Esophagus squamous epithelium (tissue), 5 donors: ENCODE measurements at places on chromosomes 1 and 21. TPM values are rescaled to one million over a fixed set of nuclear protein-coding genes. Genes with fewer than 3 reads are reported as not detected.

BEND5 gene
- 2.3 TPM for total RNA-seq

- DNase-seq = no peak
These were observed 115.4 kb upstream of the HOOK1 start for GRCh38 chr1:59699227-59699847.

- no peak for DNase-seq
These were observed 17.5 kb downstream of the LRRIQ3 start for GRCh38 chr1:74180490-74180889.

CRYBG2 gene
- total RNA-seq = 138 TPM

DNA sequence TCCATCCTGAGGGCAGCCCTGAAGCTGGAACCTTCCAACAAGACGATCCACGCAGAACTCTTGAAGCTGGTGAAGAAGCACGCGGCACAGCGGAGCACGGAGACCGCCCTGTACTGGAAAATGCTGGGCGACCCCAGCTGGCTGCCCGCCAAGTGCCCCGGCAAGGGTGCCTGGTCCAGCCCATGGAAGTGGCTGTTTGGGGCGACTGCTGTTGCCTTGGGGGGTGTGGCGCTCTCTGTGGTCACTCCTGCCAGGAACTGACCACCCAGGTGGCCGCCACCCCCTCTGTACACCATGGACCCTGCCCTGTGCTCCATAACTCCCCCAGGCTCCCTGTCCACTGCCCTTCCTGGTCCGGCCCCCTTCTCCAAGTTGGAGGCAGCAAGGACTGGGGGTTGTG is 90.8 kb downstream of the PPP1R12B start:
- no peak for DNase-seq

- no peak for DNase-seq
These were observed 8.5 kb downstream of the MEF2D start for GRCh38 chr1:156492013-156492590.

DNA sequence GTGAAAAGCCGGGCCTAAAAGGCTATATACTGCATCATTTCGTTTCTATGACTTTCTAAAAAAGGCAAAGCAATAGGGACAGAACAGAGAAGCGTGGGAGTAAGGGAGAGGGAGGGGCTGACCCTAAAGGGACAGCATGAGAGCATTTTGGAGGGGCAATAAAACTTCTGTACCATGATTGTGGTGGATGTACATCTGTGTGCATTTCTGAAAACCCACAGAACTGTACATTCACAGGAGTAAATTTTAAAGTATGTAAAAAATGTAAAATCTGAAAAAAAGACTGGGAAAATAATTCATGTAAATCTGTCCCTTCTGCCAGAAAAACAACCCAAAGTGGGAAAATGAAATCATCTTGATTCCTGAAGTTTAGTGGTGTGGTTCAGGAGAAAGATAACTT is 235.4 kb downstream of the CENPF start:
- DNase-seq = no peak

DNA sequence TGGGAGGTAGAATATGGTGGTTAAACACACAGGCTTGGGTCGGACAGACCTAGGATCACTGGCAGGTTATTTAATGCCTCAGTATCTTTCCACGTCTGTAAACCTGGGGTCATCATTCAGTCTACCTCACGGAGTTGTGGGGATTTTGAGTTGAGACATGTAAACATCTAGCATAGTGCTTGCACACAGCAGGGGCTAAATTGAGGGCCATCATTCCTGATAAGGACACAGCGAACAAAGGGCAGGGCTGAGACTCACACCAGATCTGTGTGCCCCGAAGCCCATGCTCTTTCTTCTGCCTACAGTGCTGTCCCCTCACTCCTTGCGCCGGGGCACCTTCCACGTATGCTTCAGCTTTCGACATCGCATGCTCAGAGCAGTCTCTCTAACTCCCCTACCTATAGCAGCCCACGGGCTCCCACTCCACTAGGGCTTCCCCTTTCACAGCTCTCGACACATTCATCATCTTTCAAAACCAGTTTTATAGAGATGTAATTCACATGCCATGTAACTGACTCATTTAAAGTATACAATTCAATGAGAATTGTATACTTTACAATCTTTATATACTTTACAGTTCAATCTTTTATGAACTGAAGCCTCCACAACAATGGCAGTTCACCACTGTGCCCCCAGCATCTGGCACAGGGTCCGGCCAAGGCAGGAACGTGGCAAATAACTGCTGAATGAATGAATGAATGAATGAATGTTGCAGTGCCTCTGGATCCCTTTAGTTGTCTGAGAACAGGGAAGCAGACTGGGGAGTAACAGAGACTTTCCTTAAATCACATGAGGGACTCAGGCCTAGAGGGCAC is 48.0 kb downstream of the GPR161 start:
- no peak for DNase-seq

- no peak for DNase-seq
These were observed 19.3 kb upstream of the PTGS2 start for GRCh38 chr1:186699519-186699918.

A3GALT2 gene
- total RNA-seq = not detected

TRIM67 gene
- total RNA-seq = not detected

GRCh38 chr1:230501242-230501641 is 75.1 kb upstream of the PGBD5 start:
- no peak for DNase-seq

ETNK2 gene
- 54.4 TPM for total RNA-seq

VANGL1 gene
- total RNA-seq = 20.4 TPM

GRCh38 chr1:153818876-153819275 is 43.7 kb downstream of the SLC27A3 start:
- DNase-seq = no peak

- peak; percentile 56 for DNase-seq
These were observed at the start of gene SMG7 for GRCh38 chr1:183472488-183473216. SMG7 (plus strand) TSS chr1:183472499; CDS start chr1:183472621, 122 bp downstream.

DNA sequence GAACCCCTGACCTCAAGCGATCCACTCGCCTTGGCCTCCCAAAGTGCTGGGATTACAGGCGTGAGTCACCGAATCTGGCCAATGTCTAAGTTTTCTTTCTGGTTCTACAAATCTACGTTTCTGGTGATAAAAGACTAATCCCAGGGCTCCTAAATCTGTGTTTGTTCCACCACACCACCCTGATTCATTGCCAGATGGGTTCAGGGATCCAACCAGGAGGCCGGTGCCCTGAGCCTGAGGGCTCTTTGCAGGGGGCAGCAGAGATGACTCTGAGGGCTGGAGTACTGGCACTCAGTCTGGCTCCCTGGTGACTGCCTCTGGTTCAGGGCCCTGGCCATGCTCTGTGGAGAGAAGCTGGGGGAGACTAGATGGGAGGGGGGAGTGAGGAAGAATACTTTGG is 10.5 kb upstream of the OPRD1 start:
- no peak for DNase-seq
